ENCODE measurements at places on chromosomes 16 and 17.

- peak; percentile 48 for DNase-seq
Measured at GRCh38 chr17:49494986-49495841, at the start of gene NGFR. Gene NGFR, plus strand, starts transcription at chr17:49495293. Its CDS starts 125 bp downstream, at chr17:49495418.

- no peak for DNase-seq
Measured at GRCh38 chr17:65323049-65323448, 185.9 kb downstream of the RGS9 start.

DNA sequence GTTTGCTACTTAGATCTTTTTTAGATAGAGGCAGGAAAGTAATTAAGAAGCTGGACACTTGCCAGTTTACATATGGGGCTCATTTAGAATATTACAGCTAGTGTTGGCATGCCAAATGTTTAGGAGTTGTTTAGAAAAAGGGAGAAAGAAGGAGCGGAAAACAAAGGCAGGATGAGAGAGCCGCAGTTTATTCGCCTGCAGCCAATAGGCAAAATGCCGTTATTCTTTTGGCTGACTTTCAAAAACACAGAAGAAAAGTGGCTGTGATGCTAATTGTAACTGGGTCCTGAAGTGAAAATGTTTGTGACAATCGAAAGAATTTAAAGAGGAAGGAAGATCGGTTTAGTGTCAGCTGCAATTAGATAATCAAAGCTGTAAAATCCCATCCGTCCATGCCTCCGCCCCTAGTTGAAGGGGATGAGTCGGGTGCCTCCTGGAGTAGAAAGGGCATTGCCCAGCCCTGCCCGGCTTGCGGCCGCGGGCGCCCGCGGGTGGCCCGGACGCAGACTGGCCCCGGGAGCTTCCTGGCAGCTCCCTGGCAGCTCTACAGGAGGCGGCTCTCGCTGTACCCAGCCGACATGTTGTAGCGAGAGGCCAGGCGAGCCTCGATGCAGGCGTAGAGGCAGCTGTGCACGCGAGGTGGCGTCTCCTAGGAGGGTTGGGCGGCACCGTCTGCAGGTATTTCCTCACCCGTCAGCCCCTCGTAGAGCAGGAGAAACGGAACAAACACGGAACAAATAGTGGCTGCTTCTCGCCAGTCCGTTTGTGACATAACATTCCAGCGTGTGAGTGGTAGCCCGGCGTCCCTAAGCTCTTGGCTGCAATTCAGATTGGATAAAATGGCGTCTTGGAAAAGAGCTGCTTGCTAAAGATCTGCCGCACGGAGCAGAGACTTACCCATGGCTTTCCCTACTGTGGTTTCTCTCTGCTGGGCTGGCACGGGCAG lies 82.2 kb downstream of the TNRC6C start:
- peak; percentile 88 for DNase-seq

GRCh38 chr17:75831032-75831571 lies 13.1 kb downstream of the UNC13D start:
- no peak for DNase-seq

GRCh38 chr16:23374721-23375510 lies 72.8 kb downstream of the SCNN1B start:
- DNase-seq: no peak

DNA sequence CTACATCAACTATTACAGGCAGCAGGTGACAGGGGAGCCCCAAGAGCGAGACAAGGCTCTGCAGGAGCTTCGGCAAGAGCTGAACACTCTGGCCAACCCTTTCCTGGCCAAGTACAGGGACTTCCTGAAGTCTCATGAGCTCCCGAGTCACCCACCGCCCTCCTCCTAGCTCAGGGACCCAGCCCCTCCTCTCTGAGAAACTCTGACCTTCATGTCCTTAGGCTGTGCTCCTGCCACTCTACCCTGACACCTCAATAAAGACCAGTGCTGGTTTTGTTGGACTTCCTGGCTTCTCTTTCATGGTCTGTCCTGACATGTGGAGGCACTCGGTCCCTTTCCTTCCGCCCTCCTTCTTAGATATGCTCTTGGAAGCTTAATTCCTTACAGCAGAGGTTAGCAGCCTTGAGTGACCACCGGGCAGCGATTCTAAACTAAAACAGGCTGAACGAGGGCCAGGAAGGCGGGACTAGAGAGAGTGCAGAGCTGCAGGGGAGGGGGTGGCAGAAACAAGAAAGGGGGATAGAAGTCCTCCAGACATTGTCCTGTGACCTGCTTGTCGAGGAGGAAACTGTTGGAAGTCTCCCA lies 915 bp downstream of the AHSP start:
- no peak for DNase-seq

GRCh38 chr16:67872131-67872630 lies 671 bp upstream of the EDC4 start:
- DNase-seq: no peak

GRCh38 chr17:31404028-31404949 lies 12.8 kb downstream of the RAB11FIP4 start:
- no peak for DNase-seq

GRCh38 chr16:22353191-22353919 lies 21.1 kb downstream of the CDR2 start:
- peak; percentile 30 for DNase-seq

GRCh38 chr17:250487-251300 lies 69.2 kb upstream of the DOC2B start:
- no peak for DNase-seq

- DNase-seq: no peak
Measured at GRCh38 chr17:80290156-80290555, 29.5 kb downstream of the RNF213 start.

DNA sequence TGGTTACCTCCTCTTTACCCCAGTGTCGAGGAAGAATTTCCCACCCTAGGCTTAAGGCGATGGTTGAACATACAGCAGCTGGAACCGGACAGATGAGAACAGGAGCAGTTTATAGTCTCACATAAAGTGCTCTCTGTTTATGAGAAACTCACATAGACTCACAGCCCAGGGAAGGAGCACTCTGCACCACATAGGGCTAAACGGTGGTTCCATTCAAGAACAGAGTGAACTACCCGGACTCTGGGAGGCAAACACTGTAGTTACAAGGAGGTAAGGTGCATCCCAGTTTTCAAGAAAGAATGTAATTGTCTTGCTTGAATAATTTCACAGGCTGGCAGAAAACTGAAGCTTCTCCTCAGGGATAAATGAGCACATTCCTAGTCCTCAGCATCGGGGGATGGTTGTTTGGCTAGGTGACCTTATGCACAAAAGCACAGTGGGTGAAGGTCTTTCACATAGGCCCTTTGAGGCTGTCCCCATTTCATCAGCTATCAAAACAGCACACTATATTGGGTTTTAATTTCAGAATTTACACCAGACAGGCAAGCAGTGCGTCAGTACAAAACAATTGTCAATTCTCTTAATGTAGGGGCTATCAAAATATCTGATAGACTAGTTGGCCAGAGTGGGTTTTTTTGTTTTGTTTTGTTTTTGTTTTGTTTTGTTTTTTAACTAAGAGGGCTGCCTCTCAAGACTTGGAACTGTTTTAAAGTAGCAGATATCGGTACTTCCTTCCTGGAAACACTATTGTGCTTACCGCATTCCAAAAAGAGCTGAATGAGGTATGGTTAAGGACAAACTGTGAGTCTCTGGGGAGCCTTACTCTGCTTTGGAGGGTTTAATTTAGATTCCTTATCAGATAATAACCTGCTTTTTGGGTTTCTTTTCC lies 918.1 kb upstream of the CDH8 start:
- DNase-seq: peak; percentile 17

- no peak for DNase-seq
Measured at GRCh38 chr17:3510090-3510489, 34.3 kb downstream of the ASPA start.

- no peak for DNase-seq
Measured at GRCh38 chr17:57045868-57046704, 39.0 kb upstream of the AKAP1 start.

DNA sequence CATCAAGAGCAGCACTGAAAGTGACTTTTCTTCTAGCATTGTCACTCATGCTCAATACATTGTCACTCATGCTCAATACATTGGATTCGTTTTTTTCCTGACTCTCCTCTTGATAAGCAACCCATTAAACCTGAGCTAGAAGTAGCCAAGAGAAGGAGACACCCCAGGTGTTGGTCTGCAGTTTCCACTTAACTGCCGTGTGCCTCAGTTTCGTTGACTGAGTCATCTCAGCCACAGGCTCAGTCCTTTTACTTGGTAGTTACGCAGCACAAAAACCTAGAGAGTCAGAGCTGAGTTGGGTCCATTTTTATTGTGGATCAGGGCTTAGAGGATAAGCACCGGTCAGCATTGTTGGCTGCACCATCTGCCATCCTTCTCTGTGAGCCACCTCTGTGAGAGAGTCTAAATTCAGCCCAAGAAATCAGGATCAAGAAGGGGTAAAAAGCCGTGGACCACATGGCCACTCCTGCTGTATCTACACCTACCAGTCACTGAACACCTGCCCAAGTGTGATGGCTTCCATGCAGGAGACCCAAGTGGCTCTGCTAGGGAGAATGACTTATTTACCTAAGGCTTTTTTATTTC lies 11.3 kb downstream of the GINS2 start:
- DNase-seq: no peak

DNA sequence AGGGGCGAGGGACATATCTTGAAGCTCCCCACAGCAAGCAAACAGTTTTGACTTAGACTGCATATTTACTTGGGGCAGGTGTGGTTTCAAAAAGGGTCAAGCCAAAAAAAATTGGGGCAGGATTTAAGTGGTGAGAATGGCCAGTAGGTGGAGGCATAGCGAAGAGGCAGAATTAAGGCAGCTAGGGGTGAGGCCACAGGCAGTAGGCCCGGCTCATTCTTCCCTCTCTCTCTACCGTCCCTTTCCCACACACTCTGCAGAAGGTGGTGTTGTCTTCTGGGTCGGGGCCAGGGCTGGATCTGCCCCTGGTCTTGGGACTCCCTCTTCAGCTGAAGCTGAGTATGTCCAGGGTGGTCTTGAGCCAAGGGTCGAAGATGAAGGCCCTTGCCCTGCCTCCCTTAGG lies 2.6 kb downstream of the SHBG start:
- DNase-seq: no peak

DNA sequence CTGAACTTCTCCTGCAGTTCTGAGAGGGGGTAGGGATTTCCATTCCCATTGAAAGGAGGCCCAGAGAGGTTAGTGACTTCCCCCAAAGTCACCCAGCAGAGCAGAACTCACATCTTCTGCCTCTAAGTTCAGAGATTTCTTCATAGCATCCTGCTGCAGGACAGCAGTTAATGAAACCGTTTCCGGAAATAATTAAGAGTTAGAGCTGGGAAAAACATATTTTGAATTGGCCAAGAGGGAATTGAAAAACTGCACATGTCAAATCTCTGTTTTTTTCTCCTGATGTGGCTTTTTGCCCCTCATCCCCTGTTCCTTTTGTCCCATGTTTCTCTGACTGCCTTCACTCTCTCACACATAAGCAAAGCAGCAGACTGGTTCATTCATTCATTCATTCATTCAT lies 26.6 kb downstream of the ITPRIPL2 start:
- no peak for DNase-seq

DNA sequence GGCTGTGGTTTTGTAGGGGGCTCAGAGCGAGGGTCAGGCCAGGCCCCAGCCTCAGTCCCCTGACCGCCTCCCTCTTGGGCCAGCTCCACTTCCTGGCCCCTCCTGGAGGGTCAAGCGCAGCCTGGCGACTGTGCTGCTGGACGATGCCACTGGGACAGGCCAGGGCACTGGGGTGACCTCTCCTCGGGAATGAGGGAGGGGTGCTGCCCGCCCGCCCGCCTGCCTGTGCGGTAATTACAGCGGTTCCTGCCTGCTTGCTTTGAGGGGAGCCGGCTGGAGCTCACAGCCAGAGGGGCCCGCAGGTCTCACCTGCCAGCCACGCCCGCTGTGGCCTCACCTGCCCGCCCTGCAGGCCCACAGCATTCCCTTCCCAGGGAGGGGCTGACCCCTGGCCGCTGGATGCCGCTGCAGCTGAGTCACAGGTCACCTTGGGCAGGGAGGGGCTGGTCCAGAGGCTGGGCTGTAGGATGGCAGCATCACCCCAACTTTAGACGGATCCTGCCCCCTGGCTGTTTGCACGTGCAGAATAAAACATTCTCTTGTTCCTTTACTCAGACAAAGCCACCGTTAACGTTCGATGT lies 76.7 kb upstream of the CBX4 start:
- no peak for DNase-seq

DNA sequence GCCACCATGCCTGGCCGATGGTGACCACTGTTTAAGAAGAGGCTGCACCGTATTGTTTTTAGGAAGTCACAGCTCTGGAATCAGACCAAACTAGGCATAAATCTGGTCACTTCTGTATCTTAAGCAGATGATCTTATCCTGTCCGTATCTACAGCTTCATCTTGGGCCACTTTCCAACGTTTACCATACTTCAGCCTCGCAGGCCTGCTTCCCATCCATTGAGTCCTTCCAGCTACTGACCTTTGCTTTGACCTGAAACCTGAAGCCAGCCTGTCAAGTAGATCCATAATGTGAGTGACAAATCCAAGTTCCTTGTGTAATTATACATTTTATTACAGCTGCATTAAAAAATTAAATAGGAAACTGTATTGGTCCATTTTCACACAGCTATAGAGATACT lies 1033.0 kb downstream of the CDH11 start:
- no peak for DNase-seq

DNA sequence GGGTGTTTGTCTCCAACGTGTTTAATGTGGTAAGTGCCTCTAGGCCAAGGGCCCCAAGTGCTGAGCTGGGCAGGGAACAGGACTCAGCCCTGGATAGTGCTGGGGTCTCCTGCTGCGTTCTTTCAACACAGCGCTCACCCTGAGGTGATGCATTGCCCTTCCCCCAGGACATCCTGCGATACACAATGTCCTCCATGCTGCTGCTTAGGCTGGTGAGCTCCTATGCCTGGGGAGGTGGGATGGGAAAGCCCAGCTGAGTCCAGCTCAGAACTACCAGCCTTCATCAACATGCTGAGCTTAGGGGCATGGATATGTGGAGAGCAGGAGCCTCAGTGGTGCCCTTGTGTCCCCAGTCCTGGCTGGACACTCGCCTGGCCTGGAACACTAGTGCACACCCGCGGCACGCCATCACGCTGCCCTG lies 563 bp downstream of the ZACN start:
- DNase-seq: no peak

- no peak for DNase-seq
Measured at GRCh38 chr16:49921106-49921505, 65.2 kb upstream of the ZNF423 start.

GRCh38 chr16:65991149-65991701 lies 375.3 kb upstream of the CDH5 start:
- no peak for DNase-seq

GRCh38 chr17:57135026-57135788 lies 50.2 kb downstream of the AKAP1 start:
- DNase-seq: no peak

DNA sequence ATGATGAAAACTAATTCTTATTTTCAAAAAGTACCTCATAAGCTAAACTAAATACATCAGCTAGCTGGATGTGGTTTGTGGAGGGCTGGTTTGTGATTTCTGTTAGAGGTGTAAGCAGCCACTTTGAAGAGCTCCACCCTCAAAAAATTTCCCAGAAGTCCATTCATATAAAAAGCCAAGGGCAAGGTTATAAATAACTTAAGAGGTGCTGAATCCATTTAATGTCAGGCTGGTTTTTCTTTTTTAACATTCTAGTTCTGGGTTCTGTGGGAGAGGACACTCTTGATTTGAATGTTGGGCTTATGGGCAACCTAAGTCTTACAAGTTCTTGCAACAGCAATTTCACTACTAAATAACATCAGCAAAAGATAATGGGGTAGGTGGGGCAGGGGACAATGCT lies 3.4 kb upstream of the WIPI1 start:
- no peak for DNase-seq

- no peak for DNase-seq
Measured at GRCh38 chr17:82160075-82160474, 52.6 kb downstream of the CCDC57 start.

- DNase-seq: no peak
Measured at GRCh38 chr17:59154721-59155438, at the start of gene SKA2. Gene SKA2, minus strand, starts transcription at chr17:59155186. Its CDS starts 23 bp downstream, at chr17:59155163.
